ENCODE measurements at places on chromosomes 11 and 22.

GRCh38 chr11:25925359-25925758 lies 406.6 kb upstream of the ANO3 start:
- DNase-seq: no peak

GRCh38 chr11:65611758-65612603 lies 2.0 kb downstream of the MAP3K11 start:
- DNase-seq: no peak

DNA sequence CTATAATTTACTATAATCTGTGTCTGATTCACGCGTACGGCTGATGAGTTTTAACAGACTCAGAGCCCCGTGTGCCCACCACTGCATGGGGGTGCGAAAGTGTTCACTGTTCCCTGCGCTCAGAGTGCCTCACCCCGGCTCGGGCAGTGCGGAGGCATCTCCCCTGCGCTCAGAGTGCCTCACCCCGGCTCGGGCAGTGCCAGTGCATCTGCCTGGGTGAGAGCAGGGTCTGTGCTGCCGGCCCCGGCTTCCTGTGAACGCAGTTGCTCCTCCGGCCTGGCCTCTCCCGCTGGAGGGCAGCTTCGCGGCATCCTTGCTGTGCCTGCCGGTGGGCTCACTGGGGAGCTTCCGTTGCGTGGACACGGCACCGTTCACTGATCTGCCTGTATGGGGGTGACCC lies 14.2 kb downstream of the PTDSS2 start:
- DNase-seq: no peak

DNA sequence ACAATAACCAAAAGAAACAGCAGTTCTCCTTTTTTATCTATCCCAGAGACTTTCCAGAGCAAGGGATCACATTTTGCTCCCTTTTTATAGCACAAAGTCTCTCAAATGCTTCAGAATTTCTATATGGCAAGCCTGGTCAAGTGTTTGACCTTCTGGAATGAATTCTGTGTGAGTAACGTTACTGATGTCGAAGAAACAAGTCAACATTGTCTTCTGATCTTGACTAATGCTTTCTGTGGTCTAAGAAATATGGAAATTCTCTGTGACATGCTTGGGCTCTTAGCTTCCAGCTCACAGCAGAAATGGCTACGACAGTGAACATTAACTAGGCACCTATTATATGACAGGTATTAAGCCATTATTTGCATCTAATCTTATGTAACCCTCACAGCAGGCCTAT lies 411.7 kb downstream of the CADM1 start:
- DNase-seq: no peak

GRCh38 chr11:57901278-57901677 lies 122.4 kb upstream of the OR9Q1 start:
- no peak for DNase-seq

GRCh38 chr22:42807185-42807584 lies 49.9 kb downstream of the ARFGAP3 start:
- DNase-seq: no peak

DNA sequence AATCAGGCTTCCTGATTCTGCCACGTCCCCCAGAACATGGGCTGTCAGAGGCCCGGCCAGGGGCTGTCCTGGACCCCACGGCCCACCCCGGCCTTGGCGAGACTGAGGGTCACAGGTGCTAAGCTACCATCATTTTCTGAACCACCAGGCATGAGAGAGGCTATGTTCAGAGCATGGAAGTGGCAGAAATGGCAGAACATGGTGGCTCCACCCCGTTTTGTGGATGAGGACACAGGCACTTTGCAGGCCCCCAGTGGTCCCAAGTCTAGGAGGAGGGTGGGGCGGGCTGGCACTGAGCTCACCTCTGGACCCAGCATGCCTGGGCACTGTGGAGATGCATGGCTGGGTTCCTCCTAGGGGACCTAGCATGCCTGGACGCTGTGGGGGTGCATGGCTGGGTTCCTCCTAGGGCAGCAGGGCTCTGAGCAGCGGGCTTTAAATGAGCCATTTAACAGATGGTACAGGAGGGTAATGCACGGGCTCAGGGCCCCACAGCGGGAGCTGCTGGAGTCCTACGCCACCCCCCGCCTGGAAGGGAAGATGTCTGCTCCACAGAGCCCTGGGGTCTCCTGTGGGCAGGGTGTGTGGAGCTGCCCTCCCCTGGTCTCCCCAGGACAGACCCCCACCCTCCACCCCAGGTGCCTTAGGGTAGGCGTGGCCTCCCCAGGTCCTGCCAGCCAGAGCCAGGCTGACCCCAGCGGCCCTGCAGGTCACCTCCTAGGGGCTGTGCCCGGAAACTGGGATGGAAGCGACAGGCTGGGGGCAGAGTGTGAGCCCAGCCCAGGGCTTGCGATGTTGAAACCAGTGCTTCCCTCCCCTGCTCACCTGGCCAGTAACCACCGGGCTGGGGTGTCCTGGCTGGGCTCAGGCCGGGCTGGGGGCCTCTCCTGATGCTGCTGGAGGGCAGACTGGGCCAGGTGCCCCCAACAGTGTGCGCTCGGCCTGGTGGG lies 6.1 kb upstream of the MUC5AC start:
- DNase-seq: no peak

DNA sequence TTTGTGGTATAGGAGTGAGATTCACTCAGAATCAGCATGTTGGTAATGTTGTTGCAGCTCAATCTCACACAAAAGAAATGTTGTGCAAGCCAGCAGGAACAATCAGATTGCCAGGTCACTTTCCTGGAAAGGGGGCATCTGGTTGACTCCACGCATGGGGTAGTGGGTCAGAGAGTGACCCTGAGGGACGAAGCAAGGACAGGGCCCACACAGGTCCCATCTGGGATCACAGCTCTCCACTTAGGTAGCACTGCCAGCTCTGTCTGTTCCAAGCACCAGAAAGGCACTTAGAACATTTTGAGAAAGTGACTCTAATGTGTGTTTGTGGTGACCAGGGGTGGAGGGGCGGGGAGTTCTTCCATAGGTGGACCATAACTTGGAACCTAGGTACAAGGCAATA lies 109.5 kb downstream of the RASSF10 start:
- DNase-seq: no peak
